NCI-H2029 (cell line): ENCODE measurements at places on chromosomes 7 and 10.

DNA sequence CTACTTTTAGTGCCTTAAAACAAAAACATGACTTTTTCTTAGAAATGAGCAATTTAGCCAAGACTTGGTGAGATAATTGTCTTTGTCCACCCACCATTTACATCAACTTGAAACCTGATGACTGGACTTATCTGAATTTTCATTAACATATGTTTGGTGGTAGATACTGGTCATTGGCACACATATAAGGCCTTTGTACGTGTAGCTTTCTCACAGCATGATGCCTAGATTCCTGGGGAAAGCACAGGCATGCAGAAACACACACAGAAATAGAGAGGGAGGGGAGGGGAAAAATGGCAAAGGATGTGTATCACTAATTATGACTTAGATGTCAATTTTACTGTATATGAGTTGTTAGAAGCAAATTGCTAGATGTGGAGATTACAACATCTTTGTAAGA is 488.4 kb downstream of the NXPH1 start:
- no peak for DNase-seq

GRCh38 chr7:85023916-85024315 is 162.9 kb downstream of the SEMA3D start:
- no peak for DNase-seq

DNA sequence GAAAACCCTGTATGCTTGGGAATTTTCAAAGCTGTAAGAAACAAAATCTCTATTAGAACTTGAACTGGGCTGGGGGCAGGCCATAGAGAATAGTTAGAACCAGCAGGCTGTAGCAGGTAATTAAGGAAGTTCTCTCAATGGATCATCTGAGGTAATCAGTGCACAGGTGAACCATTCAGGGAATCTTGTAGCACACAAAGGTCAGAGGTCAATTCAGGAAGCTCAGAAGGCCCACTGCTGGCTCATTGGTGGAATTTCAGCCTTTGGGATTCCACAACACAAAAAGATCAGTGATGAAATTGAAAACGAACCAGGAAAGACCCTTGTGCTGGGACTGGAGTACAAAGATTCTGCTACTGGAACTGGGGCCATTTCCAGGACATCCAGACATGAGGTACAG is 82.0 kb downstream of the TMEM168 start:
- DNase-seq: no peak

GRCh38 chr10:62978482-62978881 is 154.6 kb upstream of the NRBF2 start:
- no peak for DNase-seq

DNA sequence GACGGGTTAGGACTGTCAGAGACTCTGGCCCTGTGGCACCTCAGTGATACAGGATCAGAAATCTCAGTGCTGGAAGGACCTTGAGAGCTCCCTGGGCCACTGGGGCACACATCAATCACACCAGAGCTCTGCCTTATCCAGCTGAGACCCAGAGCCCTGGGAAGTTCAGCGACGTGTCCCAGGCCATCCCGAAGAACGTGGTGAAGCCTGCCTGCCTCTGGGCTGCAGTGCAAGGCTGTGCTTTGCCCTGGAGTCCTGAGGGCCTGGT is 79.8 kb upstream of the MGMT start:
- DNase-seq: no peak

- no peak for DNase-seq
Observed at GRCh38 chr10:84059526-84059925, 79.8 kb upstream of the GHITM start.

- no peak for DNase-seq
Observed at GRCh38 chr7:13057462-13058200, 370.2 kb downstream of the ARL4A start.

GRCh38 chr7:54811846-54812254 is 52.8 kb upstream of the SEC61G start:
- no peak for DNase-seq

DNA sequence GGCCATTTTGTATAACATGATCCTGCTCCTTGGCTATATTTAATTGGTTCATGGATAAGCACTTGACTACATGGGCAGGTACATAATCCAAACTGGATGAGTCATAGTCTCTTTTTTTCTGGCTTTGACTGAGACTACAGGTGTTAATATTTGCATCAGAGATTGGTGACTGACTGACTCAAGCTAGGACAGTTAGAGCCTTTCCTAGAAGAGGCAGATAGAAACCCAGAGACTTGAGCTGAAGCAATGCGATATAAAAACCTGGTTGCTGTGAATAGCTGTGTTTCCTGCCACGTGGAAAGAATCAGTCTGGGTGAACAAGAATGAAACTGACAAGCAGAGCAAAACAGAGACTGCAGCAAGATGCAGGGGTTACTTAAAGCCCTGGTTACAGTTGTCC is 81.0 kb downstream of the SAMD9 start:
- DNase-seq: peak; percentile 5

- DNase-seq: no peak
Observed at GRCh38 chr7:2069472-2069860, 163.3 kb downstream of the MAD1L1 start.

DNA sequence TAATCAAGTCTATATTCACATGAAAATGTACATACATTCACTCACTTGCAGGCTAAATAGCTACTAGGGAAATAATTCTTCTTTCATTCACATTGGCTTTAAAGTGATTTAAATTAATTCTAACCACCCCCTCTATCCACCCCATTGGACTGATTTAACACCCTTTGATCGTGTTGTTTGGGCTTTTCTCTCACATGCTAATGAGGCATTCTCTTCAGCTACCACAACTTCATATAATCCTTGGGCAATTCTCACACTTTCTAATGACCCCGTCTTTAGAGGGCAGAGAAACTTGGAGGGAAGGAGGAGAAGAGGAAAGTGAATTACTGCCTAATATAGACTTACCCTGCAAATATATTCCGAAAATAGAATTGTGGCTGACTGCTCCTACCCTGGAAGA is 24.6 kb downstream of the GRM3 start:
- no peak for DNase-seq

- DNase-seq: no peak
Observed at GRCh38 chr10:111356571-111356970, 279.7 kb downstream of the ADRA2A start.

DNA sequence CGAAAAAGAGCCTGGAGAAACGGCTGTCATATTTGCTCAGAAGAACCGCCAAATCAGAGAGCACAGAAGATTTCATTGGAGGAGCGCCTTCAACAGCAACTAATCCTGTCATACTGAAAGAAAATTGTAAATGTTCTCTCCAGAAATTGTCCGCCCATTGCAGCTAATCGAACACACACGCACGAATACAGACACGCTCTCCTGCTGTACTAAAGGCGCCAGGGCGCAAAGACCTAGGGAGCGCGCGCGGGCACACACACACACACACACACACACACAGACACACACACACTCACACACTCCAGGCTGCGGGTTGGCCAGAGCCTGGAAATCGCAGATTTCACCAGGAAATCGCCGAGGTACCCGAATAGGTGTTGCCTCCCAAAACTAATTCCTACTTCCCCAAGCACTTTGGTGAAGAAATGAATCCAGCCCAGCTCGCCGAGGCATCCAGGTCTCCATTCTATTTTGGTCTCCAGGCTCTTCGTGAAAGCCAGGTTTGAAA is at the start of gene CHRM2:
CHRM2 (plus strand) TSS at position 157 of the 505 bp plus-strand sequence. CDS start 146,214 bp downstream, outside the sequence.
- peak; percentile 15 for DNase-seq

GRCh38 chr10:61302124-61302523 is 151.1 kb downstream of the TMEM26 start:
- DNase-seq: no peak

GRCh38 chr10:58784361-58784760 is 271.7 kb downstream of the BICC1 start:
- no peak for DNase-seq

DNA sequence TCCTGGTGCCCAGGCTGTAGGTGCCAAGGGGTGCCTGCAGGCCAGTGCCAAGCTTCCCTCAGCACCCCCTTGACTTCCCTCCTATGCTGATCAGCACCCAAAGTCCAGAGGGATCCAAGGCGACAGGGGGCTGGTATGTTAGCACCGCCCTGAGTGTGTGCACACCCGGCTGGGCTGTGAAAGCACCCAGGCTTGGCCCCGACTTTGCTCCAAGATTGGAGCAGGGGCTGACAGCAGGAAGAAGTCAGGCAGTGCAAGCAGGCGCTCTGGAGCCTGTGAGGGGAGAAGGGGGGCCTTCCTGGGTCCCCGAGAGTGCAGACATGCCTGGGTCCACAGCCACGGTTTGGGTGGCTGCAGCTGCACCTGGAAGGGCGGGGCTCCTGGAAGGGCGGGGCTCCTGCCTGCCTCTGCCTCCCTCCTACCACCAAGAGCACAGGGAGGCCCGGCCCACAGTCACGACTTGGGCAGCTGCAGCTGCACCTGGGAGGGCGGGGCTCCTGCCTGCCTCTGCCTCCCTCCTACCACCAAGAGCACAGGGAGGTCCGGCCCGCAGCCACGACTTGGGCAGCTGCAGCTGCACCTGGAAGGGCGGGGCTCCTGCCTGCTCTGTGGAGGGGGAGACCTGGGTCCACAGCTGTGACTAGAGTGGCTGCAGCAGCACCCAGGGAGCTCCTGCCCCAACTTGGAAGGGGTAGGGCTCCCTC is 30.2 kb upstream of the ZMYND11 start:
- DNase-seq: no peak

- DNase-seq: no peak
Observed at GRCh38 chr10:36475746-36476145, 649.7 kb upstream of the ANKRD30A start.

DNA sequence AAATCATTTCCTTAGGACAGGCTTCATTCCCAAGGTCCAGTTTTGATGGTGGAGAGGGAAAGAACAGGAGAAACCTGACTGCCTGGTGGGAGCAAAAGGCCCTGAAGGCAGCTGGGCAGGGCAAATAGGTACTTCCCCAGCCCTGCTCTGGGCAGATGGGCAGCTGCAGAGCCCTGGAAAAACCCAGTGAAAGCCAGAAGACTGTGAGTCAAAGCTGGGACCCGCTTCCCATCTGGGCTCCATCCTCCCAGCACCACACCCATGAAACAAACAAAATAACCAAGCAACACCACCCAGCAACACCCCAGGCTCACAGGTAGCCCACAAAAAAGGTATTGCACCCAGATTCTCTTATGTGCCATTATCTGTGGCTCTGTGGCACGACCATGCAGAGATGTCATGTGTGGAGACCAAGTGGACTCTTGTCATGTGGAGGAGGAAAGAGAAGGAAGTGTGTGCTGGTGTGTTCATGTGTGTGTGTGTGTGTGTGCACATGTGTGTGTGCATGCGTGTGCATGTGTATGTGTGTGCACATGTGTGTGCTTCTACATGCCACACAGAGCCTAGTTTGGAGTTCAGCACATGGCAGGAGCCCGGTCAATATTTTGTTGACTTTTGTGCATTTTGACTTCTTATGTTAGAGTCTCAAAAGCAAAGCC is 9.8 kb downstream of the CLRN3 start:
- DNase-seq: no peak

DNA sequence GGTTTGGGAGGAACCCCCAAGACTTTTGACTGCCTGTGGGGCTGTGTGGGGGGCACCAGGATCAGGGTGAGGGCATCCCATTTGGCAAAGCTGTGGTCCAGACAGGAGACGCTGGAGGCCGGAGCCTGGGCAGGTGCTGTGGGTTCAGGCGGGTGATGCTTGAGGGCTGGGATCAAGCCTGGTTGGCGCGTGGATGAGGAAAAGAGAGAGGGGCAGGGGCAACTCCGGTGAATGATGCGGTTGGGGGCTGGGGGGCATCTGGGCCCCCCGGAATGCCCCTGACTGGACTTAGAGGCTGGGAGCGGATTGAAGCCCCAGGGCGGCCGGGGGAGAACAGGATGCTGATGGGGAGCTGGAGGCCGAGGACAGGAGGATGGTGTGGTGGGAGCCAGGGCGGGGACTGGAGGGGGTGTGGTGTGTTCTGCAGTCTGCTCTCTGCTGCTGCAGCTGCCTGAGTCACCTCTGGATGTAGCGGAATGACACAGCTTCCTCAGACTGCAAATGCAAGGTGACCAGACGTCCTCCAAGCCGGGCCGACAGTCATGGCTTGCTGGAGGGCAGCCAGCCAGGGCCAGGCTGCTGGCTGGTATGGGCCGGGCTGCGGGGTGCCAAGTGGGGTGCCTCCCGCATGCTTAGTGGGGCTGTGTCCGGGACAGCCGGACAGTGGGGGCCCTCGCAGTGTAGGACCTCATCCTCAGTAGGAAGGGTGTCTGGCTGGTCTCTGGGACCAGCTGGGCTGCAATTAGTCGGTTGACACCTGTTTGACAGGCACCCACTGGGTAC is 3.2 kb downstream of the MAFK start:
- no peak for DNase-seq

- DNase-seq: no peak
Observed at GRCh38 chr10:790821-791551, 101.5 kb upstream of the DIP2C start.

GRCh38 chr10:89428877-89429276 is 14.5 kb downstream of the IFIT5 start:
- DNase-seq: no peak

GRCh38 chr7:44150466-44150832 is 9.3 kb upstream of the MYL7 start:
- no peak for DNase-seq

DNA sequence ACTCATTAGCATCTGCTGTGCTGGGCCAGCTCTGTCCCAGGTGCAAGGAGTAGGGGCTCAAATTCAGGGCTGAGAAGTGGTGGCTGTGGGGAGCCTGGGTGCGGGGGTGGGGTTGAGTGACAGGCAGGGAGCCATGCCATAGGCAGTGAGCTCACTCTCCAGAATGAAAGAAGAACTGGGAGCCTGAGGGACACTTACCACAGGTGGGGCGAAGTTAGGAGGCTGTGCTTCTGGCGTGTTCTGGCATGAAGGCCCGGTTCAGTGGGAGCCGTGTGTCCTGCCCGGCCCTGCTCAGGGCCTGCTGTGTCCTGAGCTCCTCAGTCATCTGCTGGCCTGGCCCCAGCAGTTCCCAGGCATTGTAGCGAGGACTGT is 62.5 kb downstream of the MKI67 start:
- no peak for DNase-seq

DNA sequence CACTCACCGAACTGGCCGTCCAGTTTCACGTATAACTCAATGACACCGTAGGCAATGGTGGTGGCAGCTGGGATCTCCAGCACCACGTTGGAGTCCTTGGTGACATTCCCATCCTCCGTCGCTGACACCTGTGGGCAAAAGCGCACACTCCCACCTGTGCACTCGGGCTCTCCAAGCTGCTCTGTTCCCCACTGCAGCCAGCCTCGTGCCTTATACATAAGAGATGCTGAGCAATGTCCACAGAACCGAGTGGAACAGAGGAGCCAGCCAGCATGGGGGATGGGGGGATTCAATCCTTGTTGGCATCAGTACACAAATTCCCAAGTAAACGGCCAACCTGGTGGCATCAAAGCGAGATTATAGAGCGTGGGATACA is 40.0 kb downstream of the GSDME start:
- DNase-seq: no peak

DNA sequence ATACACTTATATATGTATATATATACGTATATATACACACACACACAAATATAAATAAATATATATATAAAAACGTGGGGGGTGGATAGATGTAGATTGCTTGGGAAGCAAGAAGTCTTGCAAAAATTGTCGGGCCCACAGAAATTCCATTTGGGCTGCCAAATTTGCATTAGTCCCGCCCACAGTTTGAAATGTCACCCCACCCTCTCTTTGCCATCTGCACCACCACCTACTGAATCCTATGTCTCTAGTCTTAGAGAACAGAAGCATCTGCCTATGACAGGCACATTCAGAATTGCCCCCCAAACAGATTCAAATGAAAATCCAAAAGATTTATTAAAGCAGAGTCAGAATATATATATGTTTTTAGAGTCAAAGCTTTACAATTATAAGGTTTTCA is 25.6 kb upstream of the CACNA2D1 start:
- DNase-seq: no peak
